ENCODE measurements at places on chromosomes 5 and 9. TPM values are rescaled to one million over a fixed set of nuclear protein-coding genes. Genes with fewer than 3 reads are reported as not detected.

- no peak for DNase-seq
Observed at GRCh38 chr5:34496701-34497469, 159.2 kb upstream of the RAI14 start.

GRCh38 chr5:171207256-171207847 lies 101.7 kb upstream of the TLX3 start:
- peak; percentile 20 for DNase-seq

- DNase-seq: no peak
Observed at GRCh38 chr9:93126825-93127368, 7.2 kb downstream of the NINJ1 start.

- no peak for DNase-seq
Observed at GRCh38 chr5:58043032-58043945, 416.6 kb downstream of the PLK2 start.

GRCh38 chr5:143470120-143470519 lies 66.6 kb upstream of the NR3C1 start:
- no peak for DNase-seq

DNA sequence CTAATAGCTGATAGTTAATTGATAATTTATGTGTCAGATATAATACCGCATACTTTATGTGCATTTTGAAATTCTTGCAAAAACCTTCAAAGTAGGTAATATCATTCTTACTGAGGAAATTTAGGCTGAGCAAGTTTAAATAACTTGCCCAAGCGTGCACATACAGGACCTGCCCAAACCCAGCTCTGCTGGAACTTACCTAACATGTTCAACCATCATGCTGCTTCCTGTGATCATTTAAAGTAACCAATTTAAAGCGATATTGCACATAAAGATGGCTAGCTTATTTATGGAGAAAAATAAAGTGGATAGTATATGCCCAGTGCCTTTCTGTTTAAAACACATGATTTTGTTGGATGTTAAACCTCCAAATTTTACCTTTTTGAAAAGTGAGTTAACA lies 4.3 kb downstream of the FAM174A start:
- no peak for DNase-seq

DNA sequence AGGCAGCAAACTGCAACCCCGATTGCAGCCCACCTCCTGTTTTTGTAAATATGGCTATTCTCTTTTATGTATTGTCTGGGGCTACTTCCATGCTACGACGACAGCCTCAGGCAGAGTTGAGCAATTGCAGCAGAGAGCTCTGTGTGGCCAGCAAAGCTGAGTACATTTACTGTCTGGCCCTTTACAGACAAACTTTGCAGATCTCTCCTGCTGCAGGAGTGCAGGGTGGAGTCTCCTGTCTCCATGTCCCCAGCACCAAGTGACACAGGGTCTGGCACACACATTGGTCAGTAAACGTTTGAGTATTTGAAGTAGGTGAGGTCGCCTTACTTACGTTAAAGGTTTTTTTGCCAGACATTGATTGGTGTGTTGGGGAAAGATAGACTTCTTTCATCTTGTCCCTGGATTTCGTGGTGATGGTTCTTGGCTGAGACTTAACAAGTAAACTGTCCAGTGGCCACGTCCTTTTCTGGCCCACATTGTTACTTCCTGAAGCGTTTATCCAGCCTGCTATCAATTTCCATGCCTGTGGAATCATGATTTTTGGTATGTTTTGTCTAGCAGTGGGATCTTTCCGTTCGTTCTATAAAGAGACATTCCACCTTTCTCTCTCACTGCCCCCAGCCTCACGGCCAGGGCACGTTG lies 27.2 kb downstream of the PRRC2B start:
- DNase-seq: no peak

- DNase-seq: no peak
Observed at GRCh38 chr9:27471789-27472188, 52.3 kb upstream of the IFNK start.

GRCh38 chr9:98190757-98191105 lies 1.7 kb downstream of the CORO2A start:
- DNase-seq: no peak

DNA sequence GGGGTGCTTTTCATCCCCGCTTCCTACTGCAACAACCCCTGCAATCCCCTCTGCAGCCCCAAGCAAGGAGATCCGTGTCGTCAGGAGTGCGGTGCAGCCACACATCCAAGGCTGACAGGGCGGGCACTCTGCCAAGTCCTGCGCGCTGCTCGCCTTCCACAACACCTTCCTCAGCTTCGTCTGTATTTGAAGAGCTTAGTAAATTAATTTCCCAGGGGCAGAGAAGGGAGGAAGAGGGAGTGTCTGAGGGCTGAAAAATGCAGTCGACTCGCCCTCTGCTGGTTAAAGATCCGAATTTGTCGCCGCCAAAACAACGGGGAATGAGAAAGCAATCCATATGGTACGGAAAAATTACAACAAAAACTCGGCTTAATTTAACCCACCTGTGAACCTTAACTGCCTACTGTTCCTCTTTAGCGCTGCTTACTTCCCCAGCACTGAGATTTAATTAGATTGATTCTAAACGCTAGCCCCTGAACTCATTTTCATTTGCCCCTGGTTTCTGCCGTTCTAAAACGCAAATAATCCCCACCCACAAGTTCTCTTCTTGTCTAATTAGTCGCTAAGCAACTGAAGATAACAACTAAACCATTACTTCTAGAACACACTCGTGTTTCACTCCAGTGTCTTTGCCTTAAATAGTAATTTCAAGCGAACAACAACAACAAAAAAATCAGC lies 10.9 kb upstream of the PCDHB1 start:
- peak; percentile 38 for DNase-seq

DNA sequence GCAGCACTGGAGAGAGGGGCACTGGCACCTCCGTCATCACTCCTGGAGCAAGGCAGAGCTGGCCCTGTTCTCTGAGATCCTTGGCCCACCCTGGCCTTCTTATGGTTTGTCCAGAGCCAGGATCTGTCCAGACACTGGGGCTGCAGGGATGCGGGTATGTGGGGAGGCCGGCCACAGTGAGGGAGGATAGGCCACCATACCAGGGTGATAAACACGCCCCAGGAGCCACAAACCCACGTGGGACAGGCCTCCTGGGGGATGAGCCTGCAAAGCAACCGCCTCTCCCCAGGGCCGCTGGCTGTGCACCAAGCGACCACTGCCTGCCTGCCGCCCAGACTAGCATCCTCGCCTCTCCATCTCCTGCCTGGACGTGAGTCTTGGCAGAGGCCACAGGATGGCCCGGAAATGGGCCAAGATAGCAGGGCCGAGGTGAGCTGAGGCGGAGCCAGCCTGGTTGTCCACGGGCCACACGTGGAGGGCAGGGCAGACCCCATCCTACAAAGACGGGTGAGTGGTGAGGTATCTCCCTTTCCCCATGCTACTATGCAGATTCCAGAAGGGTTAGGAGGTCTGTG lies 4.5 kb downstream of the OBP2A start:
- DNase-seq: no peak

DNA sequence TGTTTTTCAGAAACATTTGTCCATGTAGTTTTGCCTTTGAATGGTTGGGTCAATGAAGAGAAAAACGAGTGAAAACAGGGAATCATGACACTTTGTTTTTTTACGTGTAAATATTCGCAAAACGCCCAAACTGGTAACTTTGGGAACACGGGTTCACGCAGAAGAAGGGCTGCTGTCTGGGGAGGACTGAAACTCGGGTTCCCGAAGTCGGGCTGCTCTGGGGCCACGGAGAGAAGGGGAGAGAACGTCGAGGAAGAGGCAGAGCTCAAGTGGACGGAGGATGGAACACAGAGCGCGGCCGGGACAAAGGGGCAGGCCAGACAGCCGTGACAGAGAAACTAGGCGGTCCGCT lies 478 bp upstream of the SETD9 start:
- DNase-seq: no peak

GRCh38 chr9:86406366-86406765 lies 52.2 kb upstream of the TUT7 start:
- no peak for DNase-seq

GRCh38 chr5:105878402-105878801 lies 1792.3 kb downstream of the EFNA5 start:
- DNase-seq: no peak

GRCh38 chr9:19140259-19140658 lies 13.0 kb upstream of the PLIN2 start:
- no peak for DNase-seq

The SPINK13 gene
- not detected for total RNA-seq

The DOCK8 gene
- total RNA-seq: 1.4 TPM

The CDC20B gene
- total RNA-seq: 0.08 TPM

The GFI1B gene
- 0.08 TPM for total RNA-seq
